ENCODE measurements at places on chromosomes 11 and 22.
A peak's percentile ranks its signal among the peaks of the same experiment; 100 is the strongest.

GRCh38 chr11:93972790-93973189 is 48.4 kb upstream of the HEPHL1 start:
- no peak for DNase-seq

- DNase-seq = no peak
Measured at GRCh38 chr11:126173257-126173656, 38.2 kb downstream of the RPUSD4 start.

DNA sequence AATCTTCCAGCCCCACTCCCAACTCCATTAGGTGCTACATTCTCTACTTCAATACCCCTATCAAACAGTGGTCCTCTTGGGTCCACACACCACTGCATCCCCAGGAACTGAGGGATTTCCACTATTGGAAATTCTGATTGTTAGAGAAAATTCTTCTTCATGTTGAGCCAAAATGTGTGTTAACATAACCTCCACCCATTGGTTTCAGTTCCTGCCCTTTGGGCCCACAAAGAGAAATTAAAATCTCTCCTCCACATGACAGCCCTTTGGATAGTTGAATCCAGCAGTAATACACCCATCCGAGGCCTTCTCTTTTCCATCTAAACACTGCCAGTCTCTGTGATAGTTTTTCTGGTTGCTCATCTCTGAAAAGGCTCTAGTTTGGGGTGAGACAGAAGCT is 2.1 kb downstream of the VSIG2 start:
- no peak for DNase-seq

- peak; percentile 53 for DNase-seq
Measured at GRCh38 chr11:6737872-6738466, 33.8 kb downstream of the OR2AG2 start.

DNA sequence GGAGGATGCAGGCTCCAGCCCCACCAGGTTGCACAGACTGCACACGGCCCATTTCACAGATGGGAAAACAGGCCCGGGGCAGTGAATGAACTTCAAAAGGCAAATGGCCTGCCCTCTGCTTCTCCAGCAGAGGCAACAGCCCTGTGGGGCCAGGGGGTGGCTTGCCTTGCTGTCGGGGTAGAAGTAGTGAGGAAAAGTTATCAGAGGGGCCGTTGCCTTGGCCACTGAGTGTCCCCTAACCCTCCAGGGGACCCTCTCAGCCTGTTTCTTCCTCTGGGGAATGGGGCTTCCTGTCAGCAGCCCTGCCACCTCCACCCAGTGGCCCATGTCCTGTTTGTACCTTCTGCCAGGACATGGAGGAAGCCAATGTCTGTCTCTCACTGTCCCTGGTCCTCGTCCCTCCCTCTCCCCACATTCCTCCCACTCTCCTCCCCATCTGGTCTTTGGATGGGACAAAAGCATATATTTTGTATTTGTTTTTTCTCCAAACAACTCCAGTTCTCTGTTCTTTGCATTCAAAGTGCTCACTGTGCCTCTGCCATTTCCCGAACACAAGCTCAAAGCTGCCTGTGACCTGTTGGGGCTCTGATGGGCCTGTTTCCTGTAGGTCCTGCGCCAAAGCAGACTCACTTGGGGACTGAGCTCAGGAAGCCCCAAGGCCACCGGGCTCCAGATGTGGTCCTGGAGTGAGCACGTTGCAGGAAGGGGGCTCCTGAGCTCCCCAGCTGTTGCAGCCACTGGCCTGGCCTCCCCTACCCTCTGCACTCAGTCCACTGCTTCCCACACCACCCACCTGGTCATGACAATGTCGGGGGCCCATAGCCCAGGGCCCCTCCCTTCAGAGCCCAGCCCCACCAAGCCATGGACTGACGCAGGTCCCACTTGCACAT is 9.5 kb downstream of the MAP4K2 start:
- DNase-seq = no peak

GRCh38 chr11:46306296-46306853 is 28.9 kb downstream of the CREB3L1 start:
- no peak for DNase-seq

DNA sequence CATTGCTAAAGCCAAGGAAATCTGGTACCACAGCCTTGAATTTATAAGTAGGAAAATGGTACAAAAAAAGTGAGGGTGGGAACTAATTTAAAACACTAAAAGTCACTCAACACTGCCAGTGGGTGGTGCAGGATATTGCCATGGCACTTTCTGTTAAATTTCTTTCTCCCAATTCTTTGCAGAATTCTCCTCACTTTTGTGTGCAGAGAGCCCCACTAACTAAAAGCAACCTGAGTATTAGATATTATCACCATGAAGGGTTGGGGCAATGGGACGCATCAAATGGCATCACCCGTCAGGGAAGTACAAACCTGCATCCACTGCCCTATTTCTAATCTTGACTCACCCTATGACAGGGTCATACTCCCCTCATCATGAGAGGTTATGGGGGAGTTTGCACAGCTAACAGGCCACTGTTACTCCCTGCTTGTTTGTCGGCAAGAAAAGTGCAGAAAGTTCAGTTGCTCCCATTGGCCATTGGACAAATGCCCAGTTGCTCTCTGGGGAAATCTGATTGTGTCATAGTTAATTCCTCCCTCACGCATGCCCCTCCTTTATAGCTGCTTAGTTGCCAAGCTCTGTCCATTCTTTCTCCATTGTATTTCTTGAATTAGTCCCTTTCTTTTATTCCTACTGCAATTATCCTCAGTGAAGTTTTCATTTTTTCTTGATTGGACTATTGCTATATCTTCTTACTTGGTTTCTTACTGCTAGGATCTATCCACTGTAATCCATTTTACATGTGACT is 93.8 kb upstream of the BLID start:
- no peak for DNase-seq
